ENCODE measurements at places on chromosomes 2 and 18.

- DNase-seq, result no peak
Observed at GRCh38 chr2:74504591-74504990, 2.9 kb downstream of the PCGF1 start.

GRCh38 chr18:34729264-34729663, 19.2 kb downstream of the DTNA start:
- DNase-seq, result no peak

GRCh38 chr2:56185101-56185581, 1.4 kb downstream of the CCDC85A start:
- DNase-seq, result no peak

DNA sequence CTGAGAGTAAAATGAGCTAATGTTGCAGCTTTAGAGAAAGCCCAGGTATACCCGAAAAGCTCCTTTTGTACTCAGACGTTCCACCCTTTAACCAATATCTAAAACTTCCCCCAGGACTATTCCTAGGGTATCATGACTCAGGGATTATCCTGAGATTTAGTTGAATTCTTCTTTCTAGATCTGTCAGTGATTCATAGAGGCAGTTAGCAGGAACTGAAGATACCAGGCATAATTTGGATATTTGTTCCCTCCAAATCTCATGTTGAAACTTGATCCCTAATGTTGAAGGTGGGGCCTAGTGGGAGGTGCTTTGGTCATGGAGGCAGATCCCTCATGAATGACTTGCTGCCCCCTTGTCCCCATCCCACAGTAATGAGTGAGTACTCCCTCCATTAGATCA, 161.2 kb upstream of the LRP1B start:
- DNase-seq, result no peak

DNA sequence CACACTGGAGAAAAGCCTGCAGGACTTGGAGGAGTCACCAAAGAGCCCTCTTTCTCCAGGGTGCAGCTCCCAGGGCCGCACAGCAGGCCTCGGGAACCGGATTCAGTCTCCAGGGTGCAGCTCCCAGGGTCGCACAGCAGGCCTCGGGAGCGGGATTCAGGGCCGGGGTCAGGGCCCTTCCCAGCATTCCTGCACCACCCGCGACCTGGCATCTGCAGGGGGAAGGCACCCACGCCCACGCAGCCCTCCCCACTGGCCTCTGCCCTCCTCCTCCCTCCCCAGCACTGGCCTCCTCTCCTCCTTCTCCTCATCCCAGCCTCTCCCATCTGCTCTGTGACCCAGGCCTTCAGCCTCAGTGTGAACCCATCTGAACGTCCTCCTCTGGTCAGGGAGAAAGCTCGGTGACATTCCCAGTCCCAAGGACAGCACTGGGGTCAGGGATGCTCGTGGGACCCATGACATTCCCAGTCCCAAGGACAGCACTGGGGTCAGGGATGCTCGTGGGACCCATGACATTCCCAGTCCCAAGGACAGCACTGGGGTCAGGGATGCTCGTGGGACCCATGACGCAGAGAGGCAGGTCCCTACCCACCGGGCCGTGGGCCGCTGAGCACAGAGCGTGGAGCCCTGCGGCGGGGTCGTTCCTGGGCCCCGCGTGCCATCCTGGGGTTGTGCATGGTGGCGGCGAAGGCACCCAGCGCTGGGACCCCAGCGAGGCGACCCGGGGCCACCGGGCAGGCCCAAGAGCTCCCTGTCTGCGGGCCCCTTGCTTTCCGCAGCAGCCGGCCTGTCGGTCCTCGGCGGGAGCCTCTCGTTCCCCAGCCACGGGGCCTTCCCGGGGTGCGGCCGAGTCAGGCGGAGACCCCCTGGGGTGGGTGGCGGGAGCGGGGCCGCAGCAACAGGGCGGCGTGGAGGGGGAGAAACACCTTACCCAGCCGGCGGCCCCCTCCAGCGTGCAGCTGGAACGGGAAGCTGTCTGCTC, 550.2 kb upstream of the SALL3 start:
- DNase-seq, result no peak

DNA sequence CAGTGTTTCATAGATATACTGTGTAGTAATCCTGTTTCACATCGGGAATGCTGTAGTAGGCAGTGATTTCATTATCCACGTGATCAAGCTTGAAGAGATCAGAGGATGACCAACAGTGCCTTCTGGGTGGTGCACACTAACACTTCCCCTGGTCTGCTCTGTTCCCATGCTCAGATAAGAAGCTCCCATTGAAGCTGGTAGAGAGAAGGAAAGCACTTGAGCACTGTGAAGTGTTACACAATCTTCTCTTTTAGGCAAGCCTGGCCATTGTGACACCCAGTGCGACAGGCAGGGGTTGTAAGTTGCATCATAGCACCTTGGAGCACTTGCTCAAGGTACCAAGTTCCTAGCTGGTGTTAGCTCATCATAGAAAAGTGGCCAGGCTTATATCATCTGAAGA, 30.6 kb upstream of the GPD2 start:
- DNase-seq, result no peak
